ENCODE measurements at places on chromosomes 3 and 15.

GRCh38 chr15:53114960-53115359 lies 324.8 kb upstream of the ONECUT1 start:
- DNase-seq = no peak

GRCh38 chr3:154242766-154243165 lies 81.5 kb downstream of the DHX36 start:
- DNase-seq = no peak

DNA sequence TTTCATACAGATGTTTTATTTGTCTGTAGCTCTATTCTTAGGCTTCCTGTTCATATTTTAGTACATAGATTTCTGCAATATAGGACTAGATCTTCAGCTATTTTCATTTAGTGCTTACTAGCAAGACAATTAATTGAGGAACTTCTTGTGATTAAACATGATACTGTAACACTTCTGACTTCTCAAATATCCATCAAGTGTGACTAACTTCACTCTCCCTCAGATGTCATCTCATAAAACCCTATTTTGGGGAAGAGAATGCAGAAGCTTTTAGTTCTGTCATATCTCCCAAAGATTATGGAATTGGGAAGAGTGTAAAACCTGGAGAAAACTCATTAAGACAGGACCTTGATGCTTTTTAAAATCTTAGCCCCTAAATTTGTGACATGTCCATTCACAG lies 28.6 kb upstream of the GOLIM4 start:
- DNase-seq = no peak

DNA sequence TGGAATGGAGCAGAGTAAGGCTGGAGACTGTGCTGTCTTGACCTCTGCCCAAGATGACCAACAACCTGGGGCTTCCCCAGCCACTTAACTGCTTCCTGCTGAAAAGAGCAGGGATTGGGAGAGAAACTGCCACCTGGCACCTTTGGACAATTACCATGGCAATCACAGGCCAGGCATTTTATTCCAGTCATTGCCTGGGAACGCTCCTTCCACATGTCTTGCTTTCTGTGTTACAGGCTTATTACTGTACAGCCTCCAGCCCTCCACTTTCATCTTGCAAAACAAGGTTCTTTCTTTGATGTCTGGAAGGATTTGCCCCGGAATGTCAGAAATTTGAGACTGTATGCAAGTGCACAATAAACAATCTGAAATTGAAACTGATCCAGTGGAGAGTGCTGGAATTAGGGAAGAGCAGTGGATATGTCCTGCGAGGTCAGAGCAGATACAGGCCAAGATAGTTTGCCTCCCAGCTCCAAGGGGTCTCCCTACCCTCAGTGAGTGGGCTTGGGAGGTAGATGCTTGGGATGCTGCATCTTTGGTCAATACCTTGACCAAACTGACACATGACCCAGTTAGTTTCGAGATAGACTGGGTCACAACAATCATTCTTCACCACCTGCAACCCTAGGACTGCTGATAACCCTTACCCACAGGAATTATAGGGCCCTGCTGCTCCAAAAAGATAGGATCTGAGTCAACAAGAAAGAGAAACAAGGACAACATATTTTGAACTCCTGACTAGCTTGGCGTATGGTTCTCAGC lies 2.7 kb downstream of the PPP1R14D start:
- no peak for DNase-seq

All from SHP77 (cell line).